ENCODE measurements at places on chromosomes 5 and 9.
A peak's percentile ranks its signal among the peaks of the same experiment; 100 is the strongest.

- peak; percentile 77 for DNase-seq
These were observed 54.8 kb downstream of the CAMK4 start for GRCh38 chr5:111278858-111279504.

DNA sequence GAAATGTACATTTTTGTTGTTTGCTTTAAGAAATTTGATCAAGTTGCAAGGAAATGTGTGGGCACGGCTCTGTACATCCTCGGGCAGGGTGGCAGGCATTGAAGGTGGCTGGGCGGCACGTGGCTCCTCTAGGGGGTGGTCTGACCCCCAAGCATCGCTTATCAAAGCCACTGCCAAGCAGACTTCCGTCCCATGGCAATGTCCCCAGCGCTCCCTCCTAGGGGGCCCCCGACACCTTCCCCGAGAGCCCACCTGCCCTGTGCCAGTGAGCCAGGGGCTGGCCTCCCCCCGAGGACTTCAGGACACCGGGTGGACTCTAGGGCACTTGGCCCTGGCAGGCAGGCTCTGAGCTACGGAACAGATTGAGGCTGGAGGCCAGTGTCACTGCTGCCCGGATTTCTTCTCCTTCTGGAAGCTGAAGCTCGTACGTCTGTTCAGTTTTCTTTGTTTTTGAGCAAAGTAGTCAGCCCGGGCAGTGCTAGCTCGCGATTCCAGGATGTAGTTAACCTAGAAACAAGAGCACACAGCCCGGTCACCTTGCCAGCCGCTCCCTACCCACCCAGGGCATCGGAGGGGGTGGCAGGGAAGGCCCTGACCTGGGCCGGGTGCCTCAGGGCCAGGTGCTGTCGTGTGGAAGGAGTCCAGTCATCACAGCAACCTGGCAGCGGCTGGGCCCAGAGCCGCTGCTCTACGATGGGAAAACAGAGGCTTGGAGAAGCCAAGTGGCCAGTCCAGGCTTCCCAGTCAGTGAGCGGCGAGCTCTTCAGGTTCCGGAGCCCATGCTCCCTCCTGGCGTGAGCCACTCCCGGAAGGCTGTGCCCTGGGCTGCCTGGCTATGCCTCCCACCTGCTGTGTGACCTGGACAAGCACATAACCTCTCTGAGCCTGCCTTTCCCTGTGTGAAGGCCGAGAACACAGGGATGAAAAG is 177.1 kb downstream of the GAPVD1 start:
- no peak for DNase-seq

- DNase-seq: no peak
These were observed 44.1 kb downstream of the ANGPTL2 start for GRCh38 chr9:127078336-127078735.

DNA sequence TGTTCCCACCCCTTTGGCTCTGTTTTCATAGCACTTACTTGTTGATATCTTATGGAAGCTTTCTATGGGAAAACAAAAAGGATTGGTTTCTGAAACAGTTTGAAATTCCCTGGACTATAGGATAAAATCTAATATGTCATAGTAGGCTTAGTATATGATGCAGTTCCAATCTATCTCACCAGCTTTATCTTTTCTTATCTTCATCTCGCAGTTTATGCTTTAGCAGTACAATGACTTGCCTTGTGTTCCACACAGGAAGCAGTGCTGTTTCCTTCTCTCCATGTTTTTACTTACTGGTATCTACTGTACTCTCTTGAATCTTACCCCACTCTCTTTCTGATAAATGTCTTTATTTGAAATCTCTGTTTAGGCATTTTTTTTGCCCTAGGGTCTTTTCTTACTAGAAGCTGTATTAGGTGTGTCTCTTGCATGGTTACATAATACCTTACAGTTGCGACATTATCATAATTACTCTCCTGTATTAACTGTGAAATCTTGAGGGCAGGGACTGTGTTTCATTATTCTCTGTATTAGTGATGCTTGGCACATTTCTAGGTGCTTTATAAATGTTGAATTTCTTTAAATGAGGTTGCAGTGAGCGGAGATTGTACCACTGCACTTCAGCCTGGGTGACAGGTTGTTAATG is 76.3 kb downstream of the FOCAD start:
- no peak for DNase-seq

- no peak for DNase-seq
These were observed 24.4 kb upstream of the ICE1 start for GRCh38 chr5:5398071-5398470.

- no peak for DNase-seq
These were observed 407.1 kb upstream of the PAPPA start for GRCh38 chr9:115746496-115746895.

DNA sequence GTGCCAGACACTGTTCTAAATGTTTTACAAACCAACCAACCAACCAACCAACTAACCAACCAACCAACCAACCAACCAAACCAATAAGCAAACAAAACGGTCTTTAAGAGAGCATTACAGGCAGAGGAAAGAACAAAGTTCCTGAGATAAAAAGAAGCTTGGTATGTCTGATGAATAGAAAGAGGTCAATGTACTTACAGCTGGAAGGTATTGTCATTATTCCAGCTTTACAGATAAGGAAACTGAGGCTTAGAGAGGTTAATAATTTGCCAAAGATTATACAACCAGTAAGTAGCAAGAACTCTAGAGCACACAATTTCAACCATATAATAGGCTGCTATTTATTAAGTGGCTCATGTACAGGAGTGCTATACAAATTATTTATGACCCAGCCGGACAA is 29.6 kb downstream of the C9orf57 start:
- DNase-seq: no peak

DNA sequence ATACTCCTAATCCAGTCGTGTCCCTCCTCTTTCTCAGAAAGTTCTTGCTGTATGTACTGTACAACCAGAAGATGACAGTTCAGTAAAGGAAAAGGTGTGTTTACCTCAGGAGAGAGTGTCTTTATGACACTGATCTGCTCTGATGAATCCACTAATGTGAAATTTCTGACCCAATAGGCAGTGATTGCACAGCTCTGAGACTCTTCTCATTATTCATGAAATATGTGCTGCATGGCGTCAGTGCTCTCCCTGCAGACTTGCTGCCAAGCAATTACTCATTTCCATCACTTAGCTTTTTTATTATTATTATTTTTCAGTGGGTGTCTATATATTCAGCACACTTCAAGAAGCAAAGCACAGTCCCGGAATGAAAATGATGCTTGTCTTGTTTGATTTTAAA is 389.0 kb downstream of the RASEF start:
- no peak for DNase-seq

GRCh38 chr9:93958819-93959682 is 3.9 kb upstream of the BARX1 start:
- no peak for DNase-seq

GRCh38 chr5:173868096-173868880 is 19.9 kb upstream of the CPEB4 start:
- DNase-seq: no peak

DNA sequence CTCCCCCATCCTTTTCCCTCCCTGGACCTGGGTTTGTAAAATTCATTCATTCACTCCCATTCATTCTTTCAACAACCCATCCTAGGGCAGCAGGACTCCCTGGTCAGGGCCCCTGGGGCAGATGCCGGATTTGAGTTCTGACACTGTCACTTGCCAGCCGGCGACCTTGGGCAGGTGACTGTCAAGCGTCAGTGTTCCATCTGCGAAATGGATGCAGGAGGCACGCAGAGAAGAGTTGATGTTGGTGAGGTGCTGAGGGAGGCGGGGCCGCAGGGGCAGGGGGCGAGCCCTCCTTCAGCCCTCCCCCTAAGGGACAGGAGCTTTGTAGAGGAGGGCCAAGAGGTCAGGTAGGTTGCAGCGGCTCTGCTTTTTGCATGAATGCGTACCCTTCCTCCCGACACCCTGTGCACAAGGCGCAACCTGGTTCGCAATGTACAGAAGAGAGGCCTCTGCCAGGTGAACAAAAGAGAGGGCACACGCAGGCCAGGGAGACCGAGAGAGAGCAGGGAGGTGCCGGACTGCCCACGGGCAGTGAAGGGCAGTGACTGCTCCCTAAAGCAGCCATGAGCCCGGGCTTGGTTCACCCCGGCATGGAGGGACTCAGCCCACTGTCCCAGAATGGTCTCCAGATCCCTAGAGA is 128.1 kb downstream of the BARX1 start:
- DNase-seq: no peak

GRCh38 chr5:74647096-74647495 is 6.6 kb upstream of the ENC1 start:
- no peak for DNase-seq

GRCh38 chr5:74122175-74122574 is 496.2 kb downstream of the ARHGEF28 start:
- DNase-seq: no peak

DNA sequence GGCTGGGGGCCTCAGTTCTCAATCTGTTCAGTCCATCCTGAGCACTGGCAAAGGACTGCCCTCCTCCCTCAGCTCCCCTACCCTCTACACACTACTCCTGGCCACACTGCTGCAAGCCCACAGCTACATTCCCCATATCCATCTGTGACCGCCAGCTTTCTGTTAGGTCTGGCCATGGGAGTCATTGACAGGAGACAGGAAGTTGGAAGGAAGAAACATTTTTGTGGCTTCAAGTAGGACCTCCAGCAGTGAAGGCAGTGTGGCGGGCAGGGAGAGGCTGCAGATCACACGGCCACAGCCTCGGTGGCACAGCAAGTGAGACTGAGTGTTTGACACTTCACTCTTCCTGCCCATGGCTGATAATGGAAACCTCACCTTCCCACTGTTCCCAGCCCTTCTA is 55.9 kb downstream of the SECISBP2 start:
- no peak for DNase-seq

DNA sequence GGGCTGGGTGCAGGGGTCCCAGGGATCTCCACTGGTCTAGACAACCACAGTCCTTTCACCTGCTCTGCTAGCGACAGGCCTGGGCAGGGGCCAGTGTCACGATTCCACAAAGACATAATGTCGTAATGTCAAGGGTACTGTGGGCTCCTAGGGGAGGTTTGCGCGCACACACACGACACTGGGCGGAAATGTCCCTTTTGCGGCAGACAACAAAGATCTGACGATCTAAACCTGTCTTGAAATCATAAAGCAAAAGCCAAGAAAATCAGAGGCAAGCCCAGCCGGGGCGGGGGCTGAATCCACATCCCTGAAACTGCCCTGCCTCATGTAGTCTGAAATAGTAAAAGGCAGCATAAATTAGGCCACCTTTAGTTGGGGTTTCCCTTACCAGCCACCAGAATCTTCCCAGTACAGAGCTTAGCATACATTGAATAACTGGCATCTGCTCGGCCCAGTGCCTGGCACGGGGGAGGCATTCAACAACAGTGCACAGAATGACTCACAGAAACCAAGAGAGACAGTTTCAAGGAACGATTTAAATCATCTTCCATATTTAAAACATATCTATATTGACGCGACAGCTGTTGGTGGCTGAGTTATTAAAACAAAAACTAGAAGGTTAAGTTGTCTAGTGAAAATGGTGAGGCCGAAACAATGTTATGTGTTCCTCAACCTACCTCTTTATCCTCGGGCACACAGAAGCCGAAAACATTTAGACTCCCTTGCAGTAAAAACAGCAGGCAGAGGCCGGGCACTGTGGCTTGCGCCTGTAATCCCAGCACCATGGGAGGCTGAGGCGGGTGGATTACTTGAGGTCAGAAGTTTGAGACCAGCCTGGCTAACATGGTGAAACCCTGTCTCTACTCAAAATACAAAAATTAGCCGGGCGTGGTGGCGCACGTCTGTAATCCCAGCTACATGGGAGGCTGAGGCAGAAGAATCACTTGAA is 151.0 kb downstream of the MYO10 start:
- DNase-seq: peak; percentile 12

DNA sequence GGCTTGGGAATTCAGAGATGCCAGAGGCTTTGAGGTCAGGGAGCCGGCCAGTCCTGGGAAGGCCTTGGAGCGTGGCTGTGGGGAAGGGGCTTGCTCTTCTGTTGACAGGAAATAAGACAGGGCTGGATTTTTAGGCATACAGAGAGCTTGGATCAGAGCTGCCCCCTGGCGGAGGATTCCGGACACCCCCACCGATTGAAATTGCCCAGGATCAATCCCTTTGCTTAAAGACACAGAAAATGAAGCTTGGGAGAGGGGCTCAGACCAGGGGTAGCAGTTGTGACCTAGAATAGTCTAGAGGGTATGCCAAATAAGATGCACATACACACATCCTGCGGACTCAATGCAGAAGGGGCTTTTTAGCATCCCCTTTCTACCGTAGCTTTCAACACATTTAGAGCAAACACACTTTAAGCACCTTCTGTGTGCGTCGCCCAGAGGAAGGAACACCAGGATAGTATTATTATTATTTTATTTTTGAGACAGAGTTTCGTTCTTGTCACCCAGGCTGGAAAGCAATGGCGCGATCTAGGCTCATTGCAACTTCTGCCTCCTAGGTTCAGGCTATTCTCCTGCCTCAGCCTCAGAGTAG is 1.7 kb upstream of the NTMT1 start:
- peak; percentile 65 for DNase-seq

- no peak for DNase-seq
These were observed 997.5 kb upstream of the CTNND2 start for GRCh38 chr5:12901696-12902095.

DNA sequence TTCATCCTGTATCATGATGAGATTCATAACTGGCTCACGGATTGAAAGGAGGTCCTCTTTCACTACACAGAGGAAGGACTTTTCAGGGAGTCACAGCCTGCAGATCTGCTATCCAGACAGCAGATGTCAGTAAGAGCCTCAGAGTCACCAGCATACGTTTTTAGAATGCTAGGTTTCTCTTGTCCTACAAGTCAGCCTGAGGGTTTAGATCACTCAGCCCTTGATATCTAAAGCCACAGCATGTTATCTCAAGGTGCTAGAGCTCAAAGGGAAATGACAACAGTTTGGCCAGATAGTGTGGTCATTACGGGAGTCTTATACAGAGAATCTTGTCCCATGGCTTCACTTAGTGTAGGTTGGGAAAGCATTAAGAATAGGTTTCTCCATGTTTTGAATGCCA is 30.9 kb upstream of the SLC46A2 start:
- DNase-seq: no peak

- DNase-seq: no peak
These were observed 131.4 kb upstream of the SHB start for GRCh38 chr9:38200431-38200830.

DNA sequence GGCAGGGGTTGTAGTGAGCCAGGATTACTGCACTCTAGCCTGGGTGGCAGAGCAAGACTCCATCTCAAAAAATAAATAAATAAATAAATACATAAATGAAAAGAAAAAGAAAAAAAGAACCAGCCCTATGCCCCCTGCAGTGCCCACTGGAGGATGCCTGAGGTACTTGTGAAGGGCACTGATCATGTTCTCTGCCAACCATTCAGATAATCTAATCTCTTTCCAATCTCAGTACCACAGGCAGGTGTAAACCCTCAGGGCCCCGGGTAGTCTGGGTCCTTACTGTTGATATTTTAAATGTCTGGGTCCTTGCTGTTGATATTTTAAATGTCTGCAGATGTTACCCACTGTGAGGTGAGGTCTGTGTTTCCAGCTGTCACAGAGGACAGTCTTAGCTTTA is 321.8 kb upstream of the ADCY2 start:
- no peak for DNase-seq

- no peak for DNase-seq
These were observed 206.4 kb downstream of the ENC1 start for GRCh38 chr5:74433896-74434829.

Measured in activated naive CD8-positive, alpha-beta T cell treated with anti-CD3 and anti-CD28 coated beads for 36 hours (primary cell).